ENCODE measurements at places on chromosomes 5 and 9.

DNA sequence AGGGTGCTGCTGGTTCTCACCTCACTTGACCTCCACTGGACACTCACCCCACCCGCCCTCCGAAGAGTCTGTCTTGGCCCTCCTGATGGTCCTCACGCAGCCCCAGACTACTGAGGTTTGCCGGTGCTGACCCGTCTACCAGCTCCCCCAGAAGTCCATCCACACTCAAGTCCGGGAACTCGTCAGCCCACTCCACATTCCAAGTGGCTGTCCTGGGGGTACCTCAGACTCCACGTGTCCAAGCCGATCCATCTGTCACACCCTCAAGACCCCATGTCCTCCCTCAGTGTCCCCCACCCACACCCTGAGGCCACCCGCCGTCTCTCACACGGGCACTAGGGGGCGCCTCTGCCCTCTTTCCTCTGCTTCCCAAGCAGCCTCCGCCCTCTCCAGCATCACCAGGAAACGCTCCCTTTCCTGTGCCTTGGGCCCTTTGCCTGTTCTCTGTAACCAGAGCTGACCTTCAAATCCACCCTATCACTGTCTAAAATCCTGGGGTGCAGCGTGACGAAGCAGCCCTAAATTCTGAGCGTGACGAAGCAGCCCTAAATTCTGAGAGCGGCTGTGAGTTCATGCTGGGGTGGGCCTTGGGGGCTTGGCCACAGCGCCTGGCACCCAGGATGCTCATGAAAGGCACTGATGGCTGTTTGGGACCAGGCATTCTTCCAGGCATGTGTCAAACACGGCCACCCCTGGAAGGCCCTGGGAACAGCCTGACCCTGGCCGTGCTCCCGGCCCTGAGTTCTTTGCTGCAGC is 95.7 kb downstream of the KCNT1 start:
- DNase-seq: peak; percentile 42

GRCh38 chr5:26662806-26663360 is 375.5 kb downstream of the CDH9 start:
- DNase-seq: no peak

- no peak for DNase-seq
These were observed 10.8 kb downstream of the NSG2 start for GRCh38 chr5:174056064-174056847.

DNA sequence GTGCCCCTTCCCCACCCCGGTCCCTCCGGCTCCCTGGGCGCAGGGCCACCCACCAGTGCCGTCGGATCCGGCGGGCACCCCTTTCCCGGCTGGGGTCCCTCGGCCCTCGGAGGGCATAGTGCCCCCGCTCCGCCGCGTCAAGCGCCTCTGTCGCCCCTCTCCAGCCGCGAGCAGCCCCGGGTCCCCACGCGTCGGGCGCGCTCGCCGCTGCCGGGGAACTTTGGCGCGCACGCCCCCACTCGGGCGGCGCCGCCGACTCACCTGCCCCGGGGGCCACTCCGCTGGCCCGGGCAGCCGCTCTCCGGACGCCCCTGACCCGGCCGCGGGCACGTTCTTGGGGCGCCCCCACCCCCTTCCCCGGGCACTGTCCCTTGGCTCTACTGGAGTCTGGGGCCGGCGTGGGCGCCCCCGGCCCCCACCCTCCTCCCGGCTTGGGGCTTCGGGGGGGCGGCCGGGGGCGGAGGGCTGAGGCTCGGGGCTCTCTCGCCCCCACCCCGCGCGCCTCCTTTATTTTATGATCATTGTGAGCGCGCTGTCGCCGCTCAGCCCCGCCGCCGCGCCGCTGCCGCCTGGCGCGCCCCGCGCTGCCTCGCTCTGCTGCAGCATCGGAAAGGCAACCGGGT is 1.1 kb upstream of the FAM78A start:
- DNase-seq: no peak

- DNase-seq: no peak
These were observed 248.7 kb downstream of the LURAP1L start for GRCh38 chr9:13023498-13023897.

DNA sequence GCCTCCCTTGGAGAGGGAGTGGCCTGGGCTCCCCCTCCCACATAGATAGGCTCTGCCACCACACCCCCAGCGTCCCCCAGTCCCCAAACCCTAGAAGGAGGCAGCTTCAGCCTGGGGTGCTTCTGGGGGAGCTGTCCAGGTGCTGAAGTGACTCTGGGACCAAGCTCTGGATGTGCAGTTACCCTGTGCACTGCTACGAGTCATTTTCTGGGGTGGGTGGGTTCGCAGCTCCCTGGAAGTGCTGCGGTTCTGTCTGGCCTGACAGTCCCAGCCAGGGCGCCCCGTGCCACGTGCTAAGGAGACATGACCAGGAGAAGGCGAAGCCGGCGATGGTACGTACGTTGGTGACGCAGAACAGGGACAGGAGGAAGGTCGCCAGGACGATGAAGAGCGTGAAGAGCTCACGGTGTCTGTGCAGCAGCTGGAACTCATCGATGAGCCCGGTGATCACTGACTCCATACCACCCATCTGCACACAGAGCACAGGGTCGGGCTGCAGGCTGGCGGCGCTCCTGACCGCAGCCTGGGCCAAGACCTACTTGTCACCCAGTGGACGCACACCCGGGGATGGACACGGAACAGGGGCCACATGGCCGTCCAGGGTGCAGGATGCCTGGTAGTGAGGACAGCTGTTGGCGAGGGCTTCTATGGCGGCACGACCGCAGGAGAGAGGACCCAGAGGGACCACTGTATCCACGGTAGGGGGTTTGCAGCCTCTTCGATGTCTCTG is 35.7 kb downstream of the SLC6A3 start:
- no peak for DNase-seq

DNA sequence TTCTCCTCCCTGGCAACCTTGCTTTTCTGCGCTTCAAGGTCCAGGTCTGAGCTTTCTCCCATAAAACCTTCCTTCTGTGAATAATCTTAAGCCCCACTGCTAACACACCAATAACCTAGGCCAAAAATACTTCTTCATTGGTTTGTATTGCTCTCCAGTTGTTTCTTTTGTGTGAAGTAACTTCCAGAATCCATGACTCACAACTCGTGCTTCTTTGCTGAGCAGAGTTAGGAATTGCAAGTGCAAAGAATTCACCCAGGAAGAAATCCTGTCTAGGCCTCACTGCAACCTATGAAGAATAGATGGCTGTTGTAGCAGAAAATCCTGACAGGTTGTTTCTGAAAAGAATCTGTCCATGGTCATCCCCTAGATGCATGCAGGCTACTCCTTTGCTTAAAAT is 295.7 kb downstream of the MED10 start:
- DNase-seq: no peak

DNA sequence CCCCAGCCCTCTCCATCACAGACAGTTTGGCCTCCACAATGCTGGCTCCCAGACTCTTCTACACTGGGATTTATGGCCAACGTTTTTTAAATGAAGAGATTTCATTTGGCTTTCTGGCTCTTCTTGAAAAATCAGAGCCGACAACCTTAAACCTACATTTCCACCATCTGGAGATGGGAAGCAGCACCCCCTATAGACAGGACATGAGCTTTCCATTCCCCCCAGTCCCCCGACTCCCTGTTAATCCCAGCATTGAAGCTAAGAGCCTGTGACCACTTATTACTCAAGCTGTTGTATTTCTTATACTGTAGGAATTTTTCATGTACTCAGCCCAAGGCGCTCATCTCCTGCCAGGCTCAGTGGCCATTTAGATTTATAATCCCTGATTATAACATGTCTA is 34.0 kb upstream of the AFAP1L1 start:
- no peak for DNase-seq

GRCh38 chr9:136074706-136075105 is 20.4 kb downstream of the NACC2 start:
- DNase-seq: no peak

DNA sequence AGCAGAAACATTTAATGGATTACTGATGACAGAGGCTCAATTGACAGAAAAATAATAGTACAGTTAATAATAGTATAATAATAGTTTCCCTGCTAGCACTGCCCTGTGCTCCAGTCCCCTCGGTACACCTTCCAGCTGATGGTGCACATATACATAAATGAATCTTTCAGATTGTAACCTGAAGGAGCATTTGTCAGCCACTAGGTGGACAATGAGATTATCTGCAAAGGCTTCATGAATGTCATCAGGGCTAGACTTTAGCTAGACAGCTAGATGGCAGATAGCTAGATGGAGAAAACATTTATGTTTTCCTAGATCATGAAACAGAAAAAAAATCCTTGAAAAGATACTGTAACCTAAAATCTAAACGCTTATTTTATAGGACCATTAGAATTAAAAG is 304.4 kb upstream of the SMC2 start:
- DNase-seq: no peak

GRCh38 chr9:119398350-119398749 is 29.1 kb upstream of the BRINP1 start:
- no peak for DNase-seq

DNA sequence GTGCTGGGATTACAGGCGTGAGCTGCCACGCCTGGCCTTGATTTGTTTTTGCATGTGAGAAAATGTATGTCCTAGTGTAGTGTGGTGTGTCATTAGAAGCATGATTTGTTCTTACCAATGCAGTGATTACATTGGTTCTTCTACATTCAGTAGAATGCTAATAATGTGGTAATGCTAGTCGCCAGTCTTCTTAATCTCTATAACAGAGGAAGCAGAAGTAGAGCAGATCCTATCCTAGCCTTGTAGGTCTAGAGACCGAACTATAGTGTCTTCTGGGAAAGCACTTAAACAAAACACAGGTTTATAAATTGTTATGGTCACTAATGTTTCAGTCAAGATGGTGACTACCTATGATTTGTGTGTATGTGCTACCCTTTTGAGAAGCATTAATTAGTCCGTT is 197.5 kb upstream of the DMRT1 start:
- DNase-seq: no peak

GRCh38 chr5:76682387-76682786 is 33.5 kb upstream of the F2R start:
- DNase-seq: no peak

GRCh38 chr9:87885484-87886189 is 3.0 kb downstream of the SPATA31E1 start:
- no peak for DNase-seq

DNA sequence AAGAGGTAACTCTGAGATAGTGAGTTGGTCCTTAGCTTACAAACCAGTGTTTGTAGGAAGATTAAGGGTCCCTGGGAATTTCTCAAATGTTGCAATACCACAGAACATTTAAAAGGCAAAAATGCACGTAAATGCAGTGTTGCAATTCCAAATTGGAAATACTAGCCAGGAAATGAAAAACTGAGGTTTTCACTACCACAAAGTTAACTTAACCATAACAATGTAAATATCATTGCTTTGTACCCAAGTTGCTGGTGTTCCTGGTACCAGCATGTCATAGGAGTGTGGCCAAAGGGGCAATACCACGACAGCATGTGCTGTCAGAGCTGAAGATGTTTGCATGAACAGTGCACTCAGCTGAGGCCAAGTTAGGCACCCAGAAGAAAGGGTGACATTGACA is 382.9 kb downstream of the GLIS3 start:
- no peak for DNase-seq

DNA sequence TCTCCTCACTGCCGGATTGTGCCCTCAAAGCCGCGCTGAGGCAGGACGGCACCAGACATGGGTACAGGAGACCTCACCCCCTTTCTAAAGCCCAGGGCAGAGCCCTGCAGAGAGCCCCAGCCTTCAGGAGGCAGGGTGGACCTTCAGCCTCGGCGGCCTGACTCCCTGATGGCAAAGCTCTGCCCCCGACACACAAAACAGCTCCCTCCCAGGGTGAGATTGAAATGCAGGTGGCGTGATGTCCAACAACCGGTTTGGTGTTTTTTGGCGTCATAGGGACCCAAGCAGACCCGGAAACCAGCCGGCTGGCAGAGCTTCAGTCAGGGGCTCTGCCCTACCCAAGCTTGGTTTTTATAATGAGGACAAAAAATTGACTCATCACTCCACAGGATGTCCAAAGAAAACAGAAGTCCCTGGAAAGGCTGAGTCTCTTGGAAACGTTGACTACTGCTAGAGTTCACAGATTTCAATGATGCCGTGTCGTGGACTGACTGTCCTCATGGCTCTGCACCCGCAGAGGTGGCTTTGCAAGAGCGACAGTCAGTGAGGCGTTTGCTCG is 275.2 kb upstream of the IRX1 start:
- no peak for DNase-seq

- no peak for DNase-seq
These were observed 60.4 kb upstream of the COL15A1 start for GRCh38 chr9:98883276-98883675.

DNA sequence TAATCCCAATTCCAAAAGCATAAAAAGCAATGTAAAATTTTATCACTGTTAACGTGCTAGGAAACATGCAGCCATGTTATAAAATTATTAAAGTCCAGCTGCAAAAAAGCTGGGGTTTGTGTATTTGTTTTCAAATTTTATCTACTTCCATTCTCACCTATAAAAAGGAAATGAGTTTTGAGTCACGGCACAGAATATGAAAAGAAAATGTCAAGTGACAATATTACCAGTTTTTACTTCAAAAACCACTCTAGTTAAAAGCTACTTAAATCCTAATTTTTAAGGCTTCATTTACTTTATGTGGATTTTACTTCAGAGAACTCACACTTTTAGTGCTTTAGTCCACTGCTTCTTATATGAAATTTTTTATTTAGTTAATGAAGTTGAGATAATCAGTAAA is 72.7 kb upstream of the IFNE start:
- DNase-seq: no peak

DNA sequence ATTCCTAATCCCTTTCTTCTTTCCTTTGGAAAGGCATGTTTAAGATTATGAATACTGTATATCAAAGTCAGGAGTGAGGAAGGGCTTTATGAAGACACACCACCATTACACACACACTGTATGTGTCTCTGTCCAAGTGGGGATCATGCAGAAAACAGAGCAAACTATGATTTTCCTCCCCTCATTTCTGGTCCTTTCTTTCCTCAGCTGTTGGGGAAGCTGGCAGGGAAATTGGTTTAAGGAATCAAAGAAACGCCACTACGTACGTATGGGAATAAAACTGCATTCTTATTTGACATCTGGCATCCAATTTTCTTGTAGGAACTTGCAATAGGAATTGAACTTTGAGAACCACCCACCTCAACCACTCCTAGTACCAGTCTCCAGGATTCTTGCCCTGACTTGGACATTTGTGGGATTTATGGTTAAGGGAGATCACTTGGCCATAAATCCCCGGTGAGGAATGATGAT is 125.8 kb downstream of the PDE4D start:
- no peak for DNase-seq

DNA sequence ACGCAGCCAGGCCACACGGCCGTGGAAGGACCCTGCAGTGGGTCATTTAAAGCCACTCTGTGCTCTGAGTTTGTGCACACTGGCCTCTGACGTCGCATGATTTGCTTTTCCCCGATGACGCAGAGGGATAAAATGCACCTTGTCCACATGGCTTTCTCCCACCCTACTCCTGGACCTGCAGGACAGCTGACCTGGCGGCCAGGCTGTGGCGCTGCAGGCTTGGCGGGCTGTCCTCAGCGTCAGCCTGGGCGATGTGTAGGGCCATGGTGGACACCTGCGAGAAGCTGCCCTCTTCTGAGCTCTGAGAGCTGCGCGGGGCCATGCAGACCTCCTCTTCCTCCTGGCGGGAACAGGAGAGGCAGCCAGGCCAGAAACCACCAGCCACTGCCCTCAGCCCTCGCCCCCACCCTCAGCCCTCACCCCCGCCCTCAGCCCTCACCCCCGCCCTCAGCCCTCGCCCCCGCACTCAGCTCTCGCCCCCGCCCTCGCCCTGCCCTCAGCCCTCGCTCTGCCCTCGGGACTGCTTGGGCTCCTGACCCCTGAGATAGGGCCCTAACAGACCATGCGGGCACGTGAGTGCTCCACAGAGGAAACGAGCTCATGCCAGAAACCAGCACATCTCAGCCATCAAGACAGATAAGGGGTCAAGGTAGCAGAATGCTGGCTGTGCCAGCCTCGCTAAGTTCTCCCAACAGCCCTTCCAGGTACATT is 20.0 kb upstream of the SCGB3A1 start:
- DNase-seq: no peak

GRCh38 chr5:58263296-58263695 is 196.6 kb downstream of the PLK2 start:
- no peak for DNase-seq

Measured in NCI-H2029 (cell line).